ENCODE measurements at places on chromosomes 3 and 15.

DNA sequence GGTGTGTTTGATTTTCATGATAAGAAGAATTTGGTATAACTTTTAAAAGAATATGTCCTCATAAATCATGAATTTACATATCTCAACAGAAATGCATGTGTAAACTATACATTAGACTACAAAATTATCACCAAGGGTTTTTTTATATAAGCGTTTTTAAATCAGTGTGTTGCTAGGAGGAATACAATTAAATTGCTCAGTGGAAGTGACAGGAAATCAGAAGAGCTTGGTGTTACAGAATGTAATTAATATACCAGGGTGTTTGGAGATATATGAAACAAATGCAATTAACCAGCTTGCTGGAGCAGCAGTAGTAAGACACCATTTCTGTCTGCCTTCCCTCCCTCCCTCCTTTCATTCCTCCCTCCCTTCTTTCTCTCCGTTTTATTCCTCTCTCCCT, 2.4 kb downstream of the ROBO2 start:
- no peak for DNase-seq

- no peak for DNase-seq
Measured at GRCh38 chr15:89150287-89150686, 62.0 kb downstream of the ABHD2 start.

DNA sequence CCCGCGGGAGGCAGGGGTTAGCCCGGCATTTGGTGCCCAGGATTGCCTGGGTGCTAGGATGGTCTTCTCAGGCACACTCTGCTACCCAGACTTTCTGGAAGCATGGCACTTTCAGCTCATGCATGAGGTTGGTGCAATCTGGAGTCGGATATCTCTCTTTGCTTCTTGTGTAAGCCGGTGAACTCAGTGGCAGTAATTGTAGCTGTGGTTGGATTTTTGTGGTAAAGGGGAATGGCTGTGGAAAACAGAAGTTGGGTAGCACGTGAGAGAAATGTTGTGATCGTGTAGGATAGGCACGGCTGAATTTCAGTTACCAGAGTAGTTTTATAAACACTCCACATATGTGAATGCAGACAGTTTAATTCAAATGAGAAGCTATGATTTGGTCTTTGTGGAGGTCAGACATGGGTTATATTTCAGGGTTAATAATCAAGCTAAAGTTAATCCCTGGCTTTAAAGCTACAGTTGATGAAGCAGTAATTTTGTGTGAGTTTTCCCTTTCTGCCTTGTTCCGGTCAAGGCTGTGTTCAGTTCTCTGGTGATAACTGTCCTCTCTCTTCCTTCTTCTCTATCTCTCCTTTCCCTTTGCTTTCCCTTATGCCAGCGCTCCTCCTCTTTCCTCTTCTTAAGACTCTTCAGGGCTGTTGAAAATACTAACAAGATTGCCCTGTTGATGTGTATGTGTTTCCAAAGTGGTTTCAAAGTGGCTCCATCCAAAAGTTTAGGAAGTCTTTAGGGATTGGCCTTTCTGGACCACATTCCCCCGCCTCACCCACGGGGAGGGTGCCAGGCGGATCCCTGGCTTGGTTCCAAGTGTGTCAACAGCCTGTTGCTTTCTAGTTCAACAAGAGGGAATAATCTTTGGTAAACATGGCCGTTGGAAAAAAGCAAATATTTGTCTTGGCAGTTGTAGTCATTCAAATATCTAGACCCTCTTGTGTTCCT, 404.6 kb upstream of the C2CD4B start:
- no peak for DNase-seq

GRCh38 chr3:134060561-134061385, 31.0 kb upstream of the SLCO2A1 start:
- no peak for DNase-seq

- DNase-seq = no peak
Measured at GRCh38 chr3:47082519-47082918, 81.4 kb downstream of the SETD2 start.

GRCh38 chr3:15305359-15305844, 27.0 kb downstream of the SH3BP5 start:
- DNase-seq = no peak

- DNase-seq = no peak
Measured at GRCh38 chr15:73891328-73892315, 18.3 kb downstream of the TBC1D21 start.

GRCh38 chr3:104763007-104763406, 603.7 kb upstream of the ALCAM start:
- DNase-seq = no peak

GRCh38 chr3:69767571-69767970, 28.3 kb downstream of the MITF start:
- no peak for DNase-seq

DNA sequence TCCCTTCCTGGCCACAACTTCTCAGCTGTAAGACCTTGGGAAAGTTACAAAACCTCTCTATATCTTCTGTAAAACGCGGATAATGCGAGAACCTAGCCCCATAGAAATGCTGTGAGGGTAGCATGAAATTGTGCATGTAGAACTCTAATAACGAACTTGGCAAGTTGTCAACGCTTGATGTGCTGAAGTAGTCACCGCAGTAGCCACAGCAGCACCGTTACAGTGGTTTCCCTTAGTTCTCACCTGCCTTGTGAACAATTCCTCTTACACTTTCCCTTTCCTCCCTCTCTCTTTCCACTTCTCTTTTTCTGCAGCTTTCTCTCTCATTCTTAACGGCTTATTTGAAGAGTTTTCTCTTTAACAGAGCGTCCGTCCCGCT, 447 bp upstream of the SHQ1 start:
- DNase-seq = no peak
